Effector CD8-positive, alpha-beta T cell (primary cell): ENCODE measurements at places on chromosomes 7 and 10.

DNA sequence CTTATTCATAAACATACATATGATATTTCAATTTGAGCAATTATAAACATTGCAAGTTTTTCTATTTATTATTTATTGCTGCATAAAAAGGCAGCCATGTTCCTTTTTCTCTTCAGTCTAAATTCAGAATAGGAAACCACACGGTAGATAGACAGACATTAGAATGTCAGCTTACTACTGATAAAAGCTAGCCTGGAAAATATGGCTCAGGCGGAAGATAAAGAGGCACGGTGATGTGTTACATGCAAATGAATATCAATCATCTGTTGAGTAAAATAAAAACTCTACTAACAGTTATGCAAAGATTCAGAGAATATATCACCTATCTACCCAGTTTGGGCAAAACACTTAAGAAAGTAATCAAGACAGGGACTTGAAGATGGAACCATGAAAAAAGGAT, 73.5 kb upstream of the PDSS1 start:
- no peak for DNase-seq

DNA sequence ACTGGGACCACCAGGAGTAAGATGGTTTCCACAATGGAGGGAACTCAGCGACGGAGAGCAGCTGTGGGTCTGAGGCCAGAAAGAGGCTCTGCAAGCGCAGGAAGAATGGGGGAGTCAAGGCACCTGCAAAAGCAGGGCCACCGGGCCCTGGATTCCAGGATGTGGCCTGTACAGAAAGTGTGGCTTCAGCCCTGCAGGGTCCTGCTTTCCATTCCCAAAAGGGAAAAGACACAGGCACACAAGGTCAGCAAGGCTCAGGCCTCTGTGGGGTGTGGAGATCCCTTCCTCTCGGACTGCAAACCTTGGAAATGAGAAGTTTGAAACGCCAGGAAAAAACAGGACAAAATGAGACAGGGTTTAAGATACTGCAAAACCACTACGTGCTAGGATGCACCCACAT, 232.5 kb downstream of the TNS3 start:
- no peak for DNase-seq

- no peak for DNase-seq
These were observed 32.7 kb upstream of the BAMBI start for GRCh38 chr10:28644647-28645046.

DNA sequence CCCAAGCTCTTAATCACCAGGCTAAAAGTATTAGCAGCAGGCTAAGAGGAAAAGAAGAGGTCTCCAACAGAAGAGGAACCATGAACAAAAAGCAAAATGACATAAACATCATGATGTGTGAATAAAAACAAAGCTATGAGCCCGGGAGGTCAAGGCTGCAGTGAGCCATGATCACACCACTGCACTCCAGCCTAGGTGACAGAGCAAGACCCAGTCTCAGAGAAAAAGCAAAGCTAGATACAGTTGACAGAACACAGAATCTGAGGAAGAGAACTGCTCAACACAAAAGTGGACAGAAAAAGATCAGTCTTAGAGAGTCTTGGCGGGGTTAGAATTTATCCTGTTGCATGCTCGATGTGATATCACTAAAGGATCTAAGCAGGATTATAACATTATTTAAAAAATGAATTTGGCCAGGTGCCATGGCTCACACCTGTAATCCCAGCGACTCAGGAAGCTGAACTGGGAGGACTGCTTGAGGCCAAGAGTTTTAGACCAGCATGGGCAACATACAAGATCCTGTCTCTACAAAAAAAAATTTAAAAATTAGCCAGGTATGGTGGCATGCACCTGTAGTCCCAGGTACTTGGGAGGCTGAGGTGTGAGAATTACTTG, 37.5 kb downstream of the NT5C2 start:
- DNase-seq = no peak

DNA sequence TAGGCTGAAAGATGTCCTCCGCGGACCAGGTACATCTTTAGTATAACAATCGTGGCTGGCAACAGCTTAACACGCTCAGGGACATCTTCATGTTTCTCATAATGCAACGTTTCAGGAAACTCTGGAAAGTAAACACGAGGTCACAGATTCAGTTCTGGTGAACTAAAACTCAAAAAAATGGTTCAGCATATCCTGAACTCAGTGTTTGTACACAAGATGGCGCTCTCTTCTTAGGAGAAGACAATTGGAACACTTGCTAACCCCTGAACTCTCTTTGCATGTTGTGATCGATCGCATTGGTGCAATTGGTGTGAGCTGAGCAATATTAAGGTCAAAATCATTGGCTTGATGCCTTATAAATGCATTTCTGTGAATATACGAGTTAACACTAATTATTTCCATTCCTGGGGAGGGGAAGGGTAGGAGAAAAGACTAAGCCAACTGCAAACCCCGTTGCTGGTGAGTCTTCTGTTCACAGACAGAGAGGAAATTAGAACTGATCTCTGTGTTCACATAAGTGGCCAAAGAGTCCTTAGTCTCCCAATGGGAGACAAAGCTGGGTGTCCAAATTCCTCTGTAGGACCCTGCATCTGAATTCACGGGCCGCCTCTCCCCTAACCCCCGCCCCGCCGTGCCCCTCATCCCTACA, 52.6 kb upstream of the FAM180A start:
- no peak for DNase-seq

DNA sequence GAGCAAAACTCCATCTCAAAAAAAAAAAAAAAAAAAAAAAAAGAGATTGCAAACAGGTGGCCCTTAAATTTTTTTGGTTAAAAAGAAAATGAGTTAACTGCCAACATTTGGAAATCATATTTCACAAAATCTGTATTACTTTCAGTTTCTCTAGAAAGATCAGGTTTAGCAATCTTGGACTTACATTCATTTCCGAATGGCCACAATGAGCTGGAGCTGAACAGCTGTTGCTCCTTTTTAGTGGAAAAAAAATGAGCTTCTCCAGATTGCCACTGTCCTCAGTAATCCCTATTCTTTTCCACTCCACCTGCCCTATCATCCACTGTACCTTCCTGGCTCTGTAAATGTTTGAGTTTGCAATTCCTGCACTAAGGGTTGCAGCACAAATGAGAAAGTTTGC, 43.6 kb downstream of the RAB11FIP2 start:
- no peak for DNase-seq

GRCh38 chr10:117053482-117053881, 48.5 kb upstream of the SHTN1 start:
- DNase-seq = no peak

GRCh38 chr10:117306674-117307073, 65.8 kb downstream of the SLC18A2 start:
- no peak for DNase-seq

DNA sequence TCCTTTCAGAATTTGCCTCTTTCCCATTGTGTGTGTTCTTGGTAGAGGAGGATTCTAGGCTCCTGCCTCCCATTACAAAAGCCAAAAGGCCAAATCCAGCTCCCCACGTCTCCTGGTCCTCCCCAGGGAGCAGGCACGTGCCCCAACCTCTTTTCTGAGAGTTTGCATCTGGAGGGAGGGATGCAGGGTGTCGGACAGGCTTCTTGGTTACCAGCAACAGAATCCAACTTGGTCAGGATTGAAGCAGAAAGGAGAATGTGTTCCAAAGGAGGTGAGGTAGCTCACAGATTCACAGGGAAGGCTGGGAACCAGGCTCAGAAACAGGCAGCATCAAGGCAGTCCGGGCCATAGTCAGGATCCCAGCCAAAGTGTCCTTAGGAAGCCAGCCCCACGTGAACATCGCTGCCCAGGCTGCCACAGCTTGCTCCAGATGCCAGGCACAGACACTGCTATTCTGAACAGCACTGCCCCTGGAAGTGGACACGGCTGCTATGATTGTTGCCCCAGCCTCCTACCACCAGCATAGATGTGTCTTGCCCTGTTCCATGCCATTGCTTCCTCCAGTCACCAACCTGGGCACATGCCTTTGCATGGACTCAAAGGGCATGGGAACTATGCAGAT, 264.2 kb upstream of the ZMIZ1 start:
- no peak for DNase-seq

GRCh38 chr10:132411561-132412253, 14.7 kb downstream of the PWWP2B start:
- no peak for DNase-seq

GRCh38 chr10:92490387-92490786, 83.5 kb downstream of the IDE start:
- no peak for DNase-seq

GRCh38 chr10:8438603-8439002, 384.1 kb downstream of the GATA3 start:
- no peak for DNase-seq

GRCh38 chr7:101021703-101022102, 1.8 kb downstream of the MUC17 start:
- no peak for DNase-seq

GRCh38 chr10:128124813-128125403, 1.3 kb downstream of the MKI67 start:
- DNase-seq = no peak

DNA sequence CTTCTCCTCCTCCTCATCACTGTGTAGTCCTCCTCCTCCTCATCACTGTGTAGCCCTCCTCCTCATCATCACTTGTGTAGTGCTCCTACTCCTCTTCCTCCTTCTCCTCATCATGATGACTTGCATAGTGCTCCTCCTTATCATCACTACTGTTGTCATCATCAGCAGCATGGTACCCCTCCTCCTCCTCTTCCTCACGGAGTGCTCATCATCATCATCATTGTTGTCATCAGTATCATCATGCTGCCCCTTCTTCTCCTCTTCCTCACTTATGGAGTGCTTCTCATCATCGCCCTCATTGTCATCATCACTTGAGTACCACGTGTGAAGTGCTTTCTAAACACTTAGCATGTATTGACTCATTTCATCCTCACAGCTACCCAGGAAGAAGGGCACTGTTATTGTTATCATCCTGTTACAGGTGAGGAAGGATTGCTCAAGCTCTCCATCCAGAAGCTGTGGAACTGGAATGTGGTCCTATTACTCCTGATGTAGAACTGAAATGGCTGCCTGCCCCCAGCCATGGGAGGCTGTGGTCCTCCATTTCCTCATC, 122.8 kb upstream of the SHH start:
- DNase-seq = no peak

DNA sequence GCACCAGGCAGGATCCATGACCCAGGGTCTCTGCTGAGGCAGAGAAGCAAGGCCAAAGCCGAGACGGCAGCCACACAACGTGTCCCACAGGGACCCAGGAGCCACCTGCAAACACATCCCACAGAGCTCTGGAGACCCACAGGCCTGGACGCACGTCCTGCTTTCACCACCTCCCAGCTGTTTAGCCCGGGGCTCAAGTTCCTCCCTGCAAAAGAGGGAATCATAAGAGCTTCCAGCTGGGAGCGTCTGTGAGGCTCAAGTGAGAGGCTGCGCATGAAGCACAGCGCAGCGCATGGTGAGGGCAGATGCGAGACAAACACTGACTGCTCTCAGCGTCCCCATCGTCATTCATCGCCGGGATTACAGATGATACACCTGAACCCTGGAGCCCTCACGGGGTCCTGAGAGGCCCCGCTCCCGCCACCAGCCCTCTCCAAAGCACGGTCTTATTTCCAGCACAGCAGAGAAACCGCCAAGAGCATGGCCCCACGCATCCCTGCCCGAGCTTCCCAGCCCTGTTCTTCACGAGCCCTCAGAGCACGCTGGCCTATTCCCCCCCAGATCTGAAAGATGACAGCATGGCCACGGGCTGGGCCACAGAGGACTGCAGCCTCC, 88.7 kb downstream of the MAD1L1 start:
- DNase-seq = no peak
